ENCODE measurements at places on chromosomes 3 and 15.
A peak's percentile ranks its signal among the peaks of the same experiment; 100 is the strongest.

DNA sequence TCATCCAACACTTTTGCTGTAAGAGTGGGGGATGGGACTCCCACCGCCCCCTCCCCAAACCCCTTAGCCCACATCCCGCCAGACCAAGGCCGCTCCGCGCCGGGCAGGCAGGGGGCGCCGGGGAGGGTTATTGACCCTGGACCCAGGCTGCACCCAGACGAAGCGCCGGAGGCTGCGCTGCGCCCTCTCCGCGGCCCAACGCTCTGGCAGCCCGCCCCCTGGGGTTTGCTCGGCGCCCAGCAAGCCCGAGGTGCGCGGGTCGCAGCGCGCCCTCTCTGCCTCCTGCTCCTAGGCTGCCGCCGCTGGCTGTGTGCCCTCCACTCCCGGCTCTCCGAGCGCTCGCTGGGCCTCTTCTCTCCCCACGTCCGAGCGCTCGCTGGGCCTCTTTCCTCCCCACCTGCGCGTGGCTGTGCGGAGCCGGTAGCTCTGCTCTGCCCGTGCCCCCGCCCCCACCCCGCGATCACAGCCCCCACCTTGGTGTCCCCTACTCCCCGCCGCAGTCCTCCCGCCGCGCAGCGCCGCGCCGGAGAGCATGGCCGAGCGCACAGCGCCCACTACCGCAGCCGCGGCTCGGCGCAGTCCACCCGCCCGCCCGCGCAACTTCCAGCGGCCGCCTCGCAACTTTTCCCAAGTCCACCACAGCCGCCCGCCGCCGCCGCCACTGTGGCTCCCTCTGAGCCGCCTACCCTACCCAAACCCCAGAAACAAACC is 1.2 kb downstream of the MECOM start:
- DNase-seq = peak; percentile 28

DNA sequence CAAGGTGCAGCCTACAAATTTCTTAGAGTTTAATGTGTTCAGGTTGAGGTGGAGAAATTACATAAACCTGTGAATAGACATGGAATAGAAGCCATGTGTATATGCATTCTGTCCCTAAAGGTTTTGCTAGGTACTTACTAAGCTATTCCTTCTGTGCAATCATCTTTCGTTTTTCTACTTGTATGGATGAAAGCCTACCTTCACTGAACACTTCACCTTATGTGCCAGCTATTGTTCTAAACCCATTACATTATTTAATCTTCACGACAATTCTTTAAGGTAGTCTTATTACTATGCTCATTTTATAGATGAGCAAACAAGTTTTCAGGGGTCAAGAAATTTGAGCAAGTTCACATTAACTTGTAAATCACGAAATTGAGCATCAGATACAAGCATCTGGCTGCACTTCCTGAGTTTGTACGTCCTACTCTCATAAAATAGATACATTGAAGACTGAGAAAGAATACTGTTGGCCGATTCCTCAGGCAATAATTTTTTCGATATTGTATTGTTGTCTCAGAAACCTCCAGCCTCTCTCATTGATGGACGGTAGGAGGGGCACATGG is 635 bp upstream of the RCN2 start:
- DNase-seq = no peak

- DNase-seq = no peak
Observed at GRCh38 chr15:34673241-34673640, 81.6 kb downstream of the GJD2 start.

- peak; percentile 62 for DNase-seq
Observed at GRCh38 chr15:70853973-70854665, at the start of gene LARP6. Gene LARP6 (minus strand): TSS chr15:70854157. CDS start chr15:70854088, 69 bp downstream.

DNA sequence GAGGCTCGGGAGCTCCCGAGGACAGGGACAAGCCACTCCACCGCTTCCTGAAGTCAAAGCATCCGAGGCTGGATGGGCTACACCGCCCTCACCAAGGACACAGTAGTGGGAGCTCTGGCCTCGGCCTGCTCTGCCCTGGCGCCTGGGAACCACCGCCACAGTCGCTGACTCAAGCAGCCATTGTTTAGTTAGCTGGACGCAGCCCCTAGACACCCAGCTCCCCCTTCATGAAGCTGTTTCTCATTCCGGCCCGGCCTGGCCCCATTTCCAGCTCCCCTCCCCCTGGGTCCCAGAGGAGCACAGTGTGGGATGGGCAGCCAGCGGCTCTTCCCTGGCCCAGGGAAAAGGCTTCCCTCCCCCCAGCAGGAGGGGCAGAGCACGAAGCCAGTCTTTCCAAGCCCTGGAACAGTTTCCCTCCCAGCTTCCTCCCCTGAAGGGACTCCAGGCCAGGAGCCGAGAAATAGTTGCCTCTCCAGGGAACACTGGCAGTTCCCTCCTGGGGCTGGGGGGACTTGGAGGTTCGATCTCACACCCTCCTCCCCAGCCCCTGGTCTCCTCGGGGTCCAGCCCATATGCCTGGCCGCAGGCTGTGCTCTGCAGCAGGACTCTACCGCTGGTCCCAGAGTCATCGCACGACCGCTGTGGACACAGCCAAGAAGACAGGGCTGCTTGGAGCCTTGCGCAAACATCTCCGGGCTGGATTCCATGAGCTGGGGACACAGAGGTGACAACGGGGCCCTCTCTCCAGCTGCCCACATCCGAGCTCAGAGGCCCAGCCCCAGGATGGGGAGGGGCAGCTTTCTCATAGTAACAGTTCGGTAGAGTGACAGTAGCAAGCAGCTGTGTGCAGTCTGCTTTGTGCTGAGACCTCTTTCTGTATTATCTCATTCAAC is 10.0 kb downstream of the PLXND1 start:
- peak; percentile 48 for DNase-seq

GRCh38 chr3:142274908-142275307 is 49.5 kb upstream of the GK5 start:
- no peak for DNase-seq

- peak; percentile 72 for DNase-seq
Observed at GRCh38 chr3:10546820-10547263, 41.5 kb upstream of the ATP2B2 start.

DNA sequence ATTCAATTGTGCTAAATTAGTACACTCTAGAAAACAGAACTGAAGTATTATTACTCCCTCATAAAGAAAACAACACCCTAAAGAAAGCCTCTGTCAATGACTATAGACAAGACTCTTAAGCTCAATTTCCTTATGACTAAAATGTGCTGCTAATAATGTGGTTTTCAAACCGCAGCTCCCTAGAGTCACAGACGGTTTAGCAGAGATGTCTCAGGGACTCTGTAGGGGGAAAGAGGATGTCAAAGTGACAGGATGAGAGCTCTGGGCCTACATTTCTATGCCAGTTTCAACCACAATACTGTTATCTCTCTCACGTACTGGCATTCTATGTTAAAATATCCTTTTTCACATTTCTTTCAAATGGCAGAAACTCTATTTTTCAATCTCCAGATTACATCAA is 37.6 kb upstream of the WDR49 start:
- DNase-seq = no peak

GRCh38 chr3:55191911-55192775 is 264.3 kb upstream of the LRTM1 start:
- no peak for DNase-seq

- DNase-seq = no peak
Observed at GRCh38 chr3:110381992-110382391, 689.6 kb upstream of the NECTIN3 start.

DNA sequence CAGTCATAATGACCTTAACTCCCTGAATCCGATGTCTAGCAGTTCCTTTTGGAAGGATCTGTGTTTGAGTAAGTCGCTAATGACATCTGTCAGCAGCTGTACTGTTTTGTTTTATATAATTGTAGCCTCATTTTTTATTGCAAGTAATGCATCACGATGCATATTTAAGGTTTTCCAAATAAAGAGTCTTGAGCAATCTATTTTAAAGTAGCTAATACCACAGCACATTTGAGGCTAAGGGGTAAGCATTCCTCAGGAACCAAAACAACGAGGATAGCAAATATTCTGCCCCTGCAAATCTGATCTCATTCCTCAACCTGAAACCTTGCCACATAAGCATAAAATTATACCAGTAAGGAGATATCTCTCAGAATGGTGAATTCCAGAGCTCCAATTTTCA is 98.7 kb downstream of the TBC1D5 start:
- no peak for DNase-seq

- peak; percentile 10 for DNase-seq
Observed at GRCh38 chr15:37891766-37892368, 42.6 kb upstream of the TMCO5A start.

- peak; percentile 9 for DNase-seq
Observed at GRCh38 chr3:117019082-117019713, 309.6 kb downstream of the TUSC7 start.

DNA sequence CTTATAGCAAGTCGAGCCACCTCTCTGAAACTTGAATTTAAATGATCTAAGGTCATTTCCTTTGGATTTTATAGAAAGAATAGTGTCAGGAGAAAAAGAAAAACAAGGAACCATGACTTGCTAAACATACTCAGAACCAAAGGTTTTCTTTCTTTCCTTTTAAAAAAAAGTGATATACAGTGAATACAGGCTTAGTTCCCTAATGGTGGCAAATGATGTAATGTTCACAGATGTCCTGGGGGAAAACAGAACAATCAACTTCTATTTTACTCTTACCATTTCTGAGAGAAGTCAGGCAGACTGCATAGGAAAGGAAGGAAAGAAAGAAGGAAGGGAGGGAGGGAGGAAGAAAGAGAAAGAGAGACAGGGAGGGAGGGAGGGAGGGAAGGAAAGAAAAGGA is 56.5 kb downstream of the ST6GAL1 start:
- DNase-seq = no peak

DNA sequence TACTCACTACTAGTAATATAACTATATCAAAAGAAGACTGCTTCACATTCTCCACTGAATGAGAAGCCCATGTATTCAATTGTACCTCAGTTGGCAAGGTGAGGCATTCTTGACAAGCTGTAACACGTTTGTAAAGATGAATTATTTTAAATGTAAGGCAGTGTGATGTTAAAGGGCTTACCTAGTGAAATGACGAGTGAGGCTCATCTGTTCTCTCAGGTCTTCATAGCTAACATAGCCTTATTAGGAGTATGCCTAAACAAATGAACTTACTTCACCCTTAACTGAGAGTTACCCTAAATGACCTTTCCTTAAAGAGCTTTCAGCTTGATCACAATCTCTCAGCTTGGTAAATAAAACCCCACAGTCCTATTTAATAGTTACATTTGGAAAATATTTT is 127.3 kb downstream of the FEZF2 start:
- DNase-seq = no peak

DNA sequence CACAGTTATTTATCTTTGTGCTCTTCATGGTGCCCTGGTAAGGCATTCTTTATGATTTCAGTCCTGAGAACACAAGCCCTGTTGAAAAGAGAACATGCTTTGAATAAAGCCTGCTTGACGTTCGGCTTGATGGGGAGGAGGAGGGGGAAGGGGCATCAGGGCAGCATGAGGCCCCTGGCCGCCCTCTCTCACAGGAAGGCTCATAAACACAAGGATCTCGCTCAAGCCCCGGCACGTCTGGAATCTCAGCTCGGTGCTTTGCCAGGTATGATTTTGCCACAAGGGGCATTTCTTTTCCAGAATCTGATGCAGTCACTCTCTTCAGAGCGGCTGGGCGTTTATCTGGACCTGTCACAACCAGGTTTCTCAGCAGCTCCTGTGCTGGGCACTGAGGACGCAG is 129.4 kb downstream of the DNAJB8 start:
- no peak for DNase-seq

GRCh38 chr3:46417841-46418611 is 11.0 kb downstream of the CCRL2 start:
- no peak for DNase-seq
